ENCODE measurements at places on chromosomes 7 and 10. TPM values are rescaled to one million over a fixed set of nuclear protein-coding genes. Genes with fewer than 3 reads are reported as not detected.

The CALML5 gene
- total RNA-seq: not detected

The PODXL gene
- 75.0 TPM for total RNA-seq

The PRKG1 gene
- total RNA-seq: 0.87 TPM

The PSMC2 gene
- 122 TPM for total RNA-seq

The TES gene
- total RNA-seq: 78.0 TPM

The MYH16 gene
- total RNA-seq: 0.22 TPM

The WNT16 gene
- total RNA-seq: not detected

All from lung microvascular endothelial cell (primary cell).